Activated CD4-positive, alpha-beta T cell treated with anti-CD3 and anti-CD28 coated beads for 24 hours (primary cell): ENCODE measurements at places on chromosomes 6 and 20.

DNA sequence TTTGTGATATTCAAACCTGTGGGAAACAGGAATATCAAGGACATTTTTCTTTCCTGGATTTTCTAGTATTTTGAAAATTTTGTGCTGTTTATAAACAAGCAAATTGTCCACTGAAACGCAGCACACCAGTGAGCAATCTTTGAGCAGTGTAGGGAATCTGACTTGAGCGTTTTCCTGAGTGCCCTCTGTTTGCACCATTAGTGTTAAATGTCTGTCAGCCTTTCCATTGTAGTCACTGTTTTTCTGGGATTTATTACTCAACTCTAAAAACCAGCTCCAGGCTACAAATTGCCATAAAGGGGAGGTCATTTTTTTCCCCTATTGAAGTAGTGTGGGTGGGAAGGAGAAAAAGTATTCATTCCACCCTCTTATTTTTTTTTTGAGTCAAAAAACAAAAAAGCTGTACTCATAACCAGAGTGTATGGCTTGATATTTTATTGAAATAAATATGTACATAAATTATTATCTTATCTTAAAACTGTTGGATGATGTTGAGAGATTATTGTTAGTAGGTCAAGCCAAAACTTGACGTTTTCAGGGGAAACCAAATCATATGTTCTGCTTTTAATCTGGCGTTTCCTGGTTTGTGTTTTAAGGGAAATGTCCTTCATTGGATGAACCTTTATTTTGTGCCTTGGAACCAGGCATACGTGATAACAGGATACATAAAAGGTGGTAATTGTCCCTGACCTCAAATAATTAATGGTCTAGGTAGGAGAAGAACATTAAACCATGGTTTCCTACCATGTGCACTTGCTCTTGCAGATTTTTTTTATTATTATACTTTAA lies 51.8 kb downstream of the TSHZ2 start:
- no peak for DNase-seq

DNA sequence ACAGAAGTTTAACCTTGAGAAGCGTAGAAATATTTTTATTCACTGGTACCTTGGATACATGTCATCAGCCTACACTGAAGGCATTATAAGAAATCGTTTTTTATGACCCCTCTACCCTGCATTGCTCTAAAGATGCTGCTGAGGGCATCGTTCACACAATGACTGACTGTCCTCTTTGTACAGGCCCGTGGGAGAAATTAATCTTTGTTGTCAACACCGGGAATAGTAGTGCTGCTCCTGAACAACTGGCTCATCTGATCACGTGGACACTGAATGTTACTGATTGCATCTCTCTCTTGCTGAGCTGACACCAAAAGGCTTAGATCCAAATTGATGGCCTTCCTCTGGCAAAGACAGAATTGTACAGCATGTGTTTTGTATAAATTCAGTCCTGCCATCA lies 157.1 kb upstream of the SMLR1 start:
- no peak for DNase-seq

DNA sequence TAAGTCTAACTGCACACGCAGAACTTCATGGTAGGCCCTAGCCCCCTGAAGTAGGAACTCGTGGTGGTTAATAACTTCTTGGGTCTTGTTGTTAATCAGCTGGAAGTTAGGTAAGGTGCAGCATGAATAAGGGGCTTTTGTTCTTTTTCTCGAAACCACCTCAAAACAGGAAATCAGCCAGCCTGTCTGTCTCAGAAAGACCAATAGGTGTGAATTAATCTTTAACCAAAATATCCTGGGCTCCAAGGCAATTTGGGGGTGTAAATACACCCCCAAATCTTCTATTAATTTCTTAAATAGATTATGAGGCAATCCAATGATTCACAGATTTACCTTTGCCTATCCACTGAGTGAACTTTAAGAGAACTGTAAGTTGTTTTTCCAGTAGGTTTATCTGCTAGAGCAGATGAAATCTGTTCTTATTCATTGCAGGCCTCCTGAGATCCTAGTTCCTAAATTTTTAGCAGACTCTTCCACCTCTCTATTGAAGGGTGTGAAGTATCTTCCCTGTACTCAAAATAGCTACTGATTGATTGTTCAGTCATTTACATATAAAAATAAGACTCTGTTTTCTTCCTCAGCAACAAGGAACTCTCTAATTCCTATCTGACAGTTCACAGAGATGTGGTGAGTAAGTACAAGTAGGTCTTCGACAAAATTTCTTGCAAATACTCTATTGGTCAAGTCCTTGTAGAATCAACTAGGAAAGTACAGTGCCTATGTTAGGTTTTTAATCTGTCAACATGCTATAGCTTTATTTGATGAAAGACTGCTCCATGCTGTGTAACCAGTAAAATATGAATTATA lies 427.1 kb upstream of the NOX3 start:
- DNase-seq: no peak

DNA sequence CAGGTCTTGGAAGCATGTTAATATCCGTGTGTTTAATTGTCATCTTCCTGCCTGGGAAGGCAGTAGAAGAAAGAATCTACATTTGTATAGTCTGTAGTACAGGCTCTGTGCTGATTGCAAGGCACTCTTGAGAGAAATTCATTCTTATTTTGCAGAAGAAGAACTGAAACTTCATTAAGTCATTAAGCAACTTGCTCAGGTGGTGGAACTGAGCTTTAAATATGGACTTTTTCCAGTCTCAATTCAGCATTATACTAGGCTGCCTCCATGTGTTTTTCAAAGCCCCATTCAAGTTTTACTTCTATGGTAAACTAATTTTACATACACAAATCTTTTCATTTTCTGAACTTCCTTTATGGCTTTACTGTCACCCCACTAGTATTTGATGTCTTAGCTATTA lies 18.7 kb downstream of the ZNF451 start:
- no peak for DNase-seq

DNA sequence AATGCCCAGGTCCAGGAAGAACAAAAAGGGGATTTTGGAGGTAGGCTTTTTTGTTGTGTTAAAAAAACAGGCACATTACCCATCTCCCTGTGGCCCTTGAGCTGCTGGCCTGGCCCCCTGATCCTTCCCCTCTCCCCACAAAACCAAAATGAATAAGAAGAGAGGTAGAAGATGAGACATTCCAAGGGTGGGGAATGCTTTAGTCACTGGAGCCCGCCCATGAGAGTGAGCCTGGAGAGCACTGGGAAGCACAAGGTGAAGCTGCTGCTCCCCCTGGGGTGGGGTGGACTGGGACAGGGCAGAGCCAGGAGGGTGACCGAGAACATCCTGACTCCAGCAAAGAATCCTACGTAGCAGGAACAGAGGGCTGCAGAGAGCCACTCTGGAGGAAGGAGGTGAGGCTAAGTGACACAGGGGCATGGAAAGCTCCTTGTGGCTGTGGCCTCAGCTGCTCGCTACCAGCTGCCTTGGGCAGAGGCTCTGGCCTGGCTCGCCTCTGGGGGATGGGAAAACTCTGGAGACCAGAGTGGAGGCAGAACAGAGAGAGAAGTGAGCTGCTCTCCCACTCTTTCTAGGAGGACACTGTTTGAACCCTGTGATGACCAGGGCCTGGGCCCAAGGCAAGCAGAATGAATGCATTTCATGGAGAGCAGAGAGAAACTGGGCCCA lies 48.3 kb downstream of the AKAP7 start:
- no peak for DNase-seq

GRCh38 chr6:28673787-28674671 lies 148.3 kb downstream of the GPX5 start:
- peak; percentile 38 for DNase-seq

GRCh38 chr6:154249499-154250298 lies 106.9 kb downstream of the IPCEF1 start:
- DNase-seq: no peak

- DNase-seq: no peak
Observed at GRCh38 chr6:42512579-42512978, 51.2 kb upstream of the UBR2 start.

DNA sequence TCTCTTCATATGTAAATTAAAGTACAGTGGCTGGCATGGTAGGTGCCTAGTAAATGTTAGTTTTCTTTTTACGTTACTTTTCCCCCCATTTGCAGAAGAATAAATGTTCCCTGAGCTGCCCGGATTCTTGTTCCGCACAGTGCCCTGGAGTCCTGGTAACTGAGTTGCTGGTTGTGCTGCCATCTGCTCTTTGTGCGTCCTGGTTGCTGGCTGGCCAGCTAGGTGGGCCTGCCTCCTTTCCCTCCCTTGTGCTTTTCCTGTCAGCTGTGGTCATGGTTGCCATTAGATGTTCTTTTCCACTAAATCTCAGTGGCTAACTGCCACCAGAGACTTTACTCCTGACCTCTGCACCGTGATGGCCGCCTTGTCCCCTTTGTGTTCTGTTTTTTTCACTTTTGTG lies 28.6 kb downstream of the CEP43 start:
- no peak for DNase-seq

- DNase-seq: no peak
Observed at GRCh38 chr20:33191955-33192354, 24.0 kb downstream of the BPIFA2 start.

DNA sequence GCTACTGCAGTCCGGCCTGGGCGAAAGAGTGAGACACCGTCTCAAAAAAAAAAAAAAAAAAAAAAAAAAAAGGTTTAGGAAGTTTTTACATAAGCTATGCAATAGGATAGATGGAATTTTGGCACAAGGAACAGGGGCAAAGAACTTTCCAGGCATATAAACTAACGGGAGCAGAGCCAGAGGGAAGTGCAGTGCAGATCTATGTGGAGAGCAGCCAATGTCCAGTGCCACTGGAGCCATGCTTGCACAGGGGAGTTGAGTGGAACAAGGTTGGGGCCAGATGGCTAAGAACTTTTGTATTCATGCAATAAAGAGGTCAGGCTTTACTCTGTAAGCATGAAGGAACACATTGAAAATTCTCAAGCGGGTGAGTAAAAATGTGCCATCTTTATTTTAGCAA lies 10.8 kb downstream of the SLC17A2 start:
- no peak for DNase-seq

- DNase-seq: no peak
Observed at GRCh38 chr6:128394167-128394566, 126.2 kb downstream of the PTPRK start.

DNA sequence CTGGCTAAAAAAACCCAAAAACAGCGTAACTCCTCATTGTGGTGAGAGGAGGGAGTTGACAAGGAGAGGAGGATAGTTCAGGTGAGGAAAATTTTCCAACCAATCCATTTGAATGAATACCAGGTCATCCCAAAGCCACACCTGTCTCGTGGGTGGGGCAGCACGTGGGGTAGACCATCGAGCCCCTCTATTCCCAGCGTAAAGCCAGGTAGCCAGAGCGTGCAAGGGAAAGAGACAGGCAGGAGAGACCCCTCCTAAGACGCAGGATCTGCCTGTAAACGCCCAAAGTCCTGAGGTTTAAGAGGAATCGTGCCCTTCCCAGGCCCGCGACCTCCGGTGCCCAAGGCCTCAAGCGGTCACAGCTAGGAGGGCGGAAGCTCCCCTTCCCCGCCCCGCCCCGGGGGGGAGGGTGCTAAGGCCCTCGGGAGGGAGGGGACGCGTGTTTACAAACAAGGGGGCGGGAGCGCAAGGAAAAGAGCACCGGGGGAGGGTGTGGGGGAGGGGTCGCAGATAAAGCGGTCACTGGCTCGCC lies 712 bp downstream of the RXRB start:
- no peak for DNase-seq

DNA sequence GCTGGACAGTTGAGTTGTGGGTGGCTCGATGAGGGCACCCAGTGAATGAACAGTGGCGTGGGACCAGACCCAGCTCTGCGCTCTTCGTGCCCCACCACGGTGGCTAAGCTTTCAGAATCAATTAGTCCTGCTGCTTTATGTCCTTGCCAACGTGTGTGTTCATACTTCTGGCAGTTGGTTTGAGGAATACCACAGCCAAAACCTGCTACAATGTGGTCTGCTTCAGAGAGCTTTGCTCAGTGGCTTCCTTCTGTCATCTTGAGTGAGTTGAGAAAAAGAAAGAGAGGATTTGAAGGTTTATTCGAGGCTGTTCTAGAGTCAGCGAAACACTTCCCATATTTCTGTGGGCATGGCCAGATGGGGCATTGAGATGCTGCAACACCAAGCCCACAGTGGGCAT lies 39.5 kb upstream of the SLC22A2 start:
- DNase-seq: no peak

GRCh38 chr20:44072384-44072783 lies 114.6 kb downstream of the JPH2 start:
- DNase-seq: no peak

DNA sequence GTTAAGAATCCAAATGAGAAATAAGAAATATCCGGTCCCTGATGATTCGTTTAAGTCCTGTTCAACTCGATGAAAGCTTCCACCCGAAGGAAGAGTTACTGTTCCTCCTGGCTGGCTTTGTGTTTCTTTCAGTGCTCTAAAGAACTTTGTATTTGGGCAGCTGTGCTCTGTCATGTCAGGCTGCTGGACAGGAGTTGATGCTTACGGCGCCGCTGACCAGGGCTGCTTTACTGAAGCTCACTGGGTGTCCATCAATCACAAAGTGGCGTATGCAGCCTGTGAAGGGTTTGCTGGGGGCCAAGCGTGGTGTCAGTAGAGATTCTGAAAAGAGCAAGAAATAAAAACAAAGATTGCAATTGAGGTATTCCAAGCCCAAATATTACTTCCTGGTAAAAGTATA lies 21.9 kb downstream of the FAM229B start:
- no peak for DNase-seq
